Panc1 (cell line): ENCODE measurements at places on chromosomes 16 and 17. TPM values are rescaled to one million over a fixed set of nuclear protein-coding genes. Genes with fewer than 3 reads are reported as not detected.

HP gene
- 7.0 TPM for total RNA-seq

GRCh38 chr17:13084420-13084819 lies 66.6 kb upstream of the ELAC2 start:
- H3K27me3 ChIP-seq, result no peaks in the 10 kb centered on the region; the same call in 1 of the 2 replicates
- no peaks in the 10 kb centered on the region for H3K36me3 ChIP-seq
- H3K27ac ChIP-seq, result no peak overlapping the region

DNA sequence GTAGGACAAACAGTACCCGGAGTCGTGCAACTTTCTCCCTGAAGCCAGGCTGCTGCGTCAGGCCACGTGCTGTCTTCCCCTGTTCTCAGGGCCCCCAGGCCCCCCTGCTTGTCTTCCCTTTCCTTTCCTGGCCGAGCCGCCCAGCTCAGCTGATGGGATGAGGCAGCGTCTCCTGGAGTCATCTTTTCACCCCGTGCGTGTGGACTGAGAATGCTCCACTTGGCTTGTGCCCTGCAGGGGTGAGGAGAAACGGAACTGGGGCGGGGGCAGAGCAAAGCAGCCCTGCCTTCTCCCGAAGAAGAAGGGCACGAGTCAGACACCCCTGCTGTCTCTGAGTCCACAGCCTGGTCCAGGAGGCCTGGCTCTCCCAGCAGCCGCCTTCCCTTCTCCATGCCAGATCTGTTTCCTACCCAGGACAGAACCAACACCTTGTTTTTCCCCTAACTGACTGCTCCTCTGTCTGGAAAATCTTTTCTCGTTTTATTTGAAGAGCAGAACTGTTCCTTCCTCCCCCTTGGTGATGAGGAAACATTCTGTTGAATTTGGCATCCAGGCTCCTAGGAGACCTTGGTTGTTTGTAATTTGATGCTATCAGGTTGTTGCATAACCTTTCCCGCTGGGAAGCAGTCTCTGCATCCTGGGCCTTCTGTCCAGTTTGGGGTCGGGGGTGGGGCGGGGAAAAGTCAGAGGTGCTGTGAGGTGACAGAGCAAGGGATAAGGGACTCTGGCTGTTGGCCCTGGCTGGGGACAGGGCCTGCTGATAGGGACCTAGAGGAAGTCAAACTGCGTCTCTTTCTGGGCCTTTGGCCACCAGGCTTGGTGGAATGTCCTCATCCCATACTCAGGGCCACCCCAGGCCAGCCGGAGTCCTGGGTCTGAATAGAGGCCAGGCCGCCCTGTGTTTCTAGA lies 78.8 kb downstream of the WIPI1 start:
- no peak overlapping the region for H3K27ac ChIP-seq
- no peaks in the 10 kb centered on the region for H3K4me1 ChIP-seq
- H3K27me3 ChIP-seq, result no peaks in the 10 kb centered on the region
- no peaks in the 10 kb centered on the region for H3K36me3 ChIP-seq
- DNase-seq, result no peak
- no peak overlapping the region for H3K4me3 ChIP-seq

- H3K4me3 ChIP-seq, result no peak overlapping the region
- H3K36me3 ChIP-seq, result peaks cover 5% of the 10 kb centered on the region; the same call in 1 of the 2 replicates
- no peaks in the 10 kb centered on the region for H3K27me3 ChIP-seq
- no peaks in the 10 kb centered on the region for H3K4me1 ChIP-seq
- H3K27ac ChIP-seq, result no peak overlapping the region
Observed at GRCh38 chr17:4881761-4882555, 17.4 kb upstream of the C17orf107 start.

DNA sequence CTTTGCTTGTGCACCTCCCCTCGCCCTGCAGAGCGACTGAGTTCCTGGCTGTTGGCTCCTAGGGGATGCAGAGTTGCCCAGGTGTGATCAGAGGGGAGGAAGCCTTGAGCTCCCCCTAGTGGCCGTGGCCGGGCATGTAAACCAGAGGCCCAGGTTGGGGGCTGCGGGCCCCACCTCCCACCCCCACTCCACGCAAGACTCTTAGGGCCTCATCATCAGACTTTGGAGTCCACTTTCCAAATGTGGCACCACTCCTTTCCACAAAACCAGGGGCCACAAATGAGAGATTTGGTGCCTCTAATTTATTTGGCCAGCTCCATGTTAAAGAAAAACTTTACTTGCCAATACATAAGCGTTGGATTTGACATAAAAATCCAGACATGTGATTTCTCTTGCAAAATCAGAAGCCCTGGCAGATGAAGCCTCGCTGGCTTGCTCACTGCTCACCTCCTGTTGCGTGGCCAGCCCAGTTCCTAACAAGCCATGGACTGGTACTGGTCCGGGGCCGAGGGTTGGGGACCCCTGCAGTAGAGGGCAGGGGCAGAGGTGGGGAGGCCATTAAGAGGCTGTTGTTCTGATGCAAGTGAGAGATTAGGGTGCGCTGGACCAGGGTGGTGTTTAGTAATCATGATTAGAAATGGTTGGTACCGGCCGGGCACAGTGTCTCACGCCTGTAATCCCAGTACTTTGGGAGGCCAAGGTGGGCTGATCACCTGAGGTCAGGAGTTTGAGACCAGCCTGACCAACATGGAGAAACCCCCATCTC lies 28.7 kb upstream of the GAS7 start:
- no peaks in the 10 kb centered on the region for H3K36me3 ChIP-seq
- H3K27ac ChIP-seq, result no peak overlapping the region
- no peak overlapping the region for H3K4me3 ChIP-seq
- DNase-seq, result peak; percentile 25
- no peaks in the 10 kb centered on the region for H3K27me3 ChIP-seq
- no peaks in the 10 kb centered on the region for H3K4me1 ChIP-seq

GRCh38 chr16:53211253-53211652 lies 156.5 kb downstream of the CHD9 start:
- H3K27me3 ChIP-seq, result no peaks in the 10 kb centered on the region
- H3K27ac ChIP-seq, result no peak overlapping the region
- DNase-seq, result no peak
- no peaks in the 10 kb centered on the region; the same call in 1 of the 2 replicates for H3K4me1 ChIP-seq

- no peaks in the 10 kb centered on the region for H3K27me3 ChIP-seq
- no peaks in the 10 kb centered on the region for H3K4me1 ChIP-seq
- H3K27ac ChIP-seq, result no peak overlapping the region
- H3K36me3 ChIP-seq, result no peaks in the 10 kb centered on the region
- H3K4me3 ChIP-seq, result no peak overlapping the region
- no peak for DNase-seq
Observed at GRCh38 chr17:43702637-43703036, 40.9 kb upstream of the MEOX1 start.

- H3K27ac ChIP-seq, result no peak overlapping the region
- no peaks in the 10 kb centered on the region for H3K27me3 ChIP-seq
- H3K36me3 ChIP-seq, result peaks cover 5% of the 10 kb centered on the region
- no peak for DNase-seq
- no peaks in the 10 kb centered on the region for H3K4me1 ChIP-seq
- H3K4me3 ChIP-seq, result no peak overlapping the region
Observed at GRCh38 chr16:58730724-58731370, 3.3 kb downstream of the GOT2 start.

DNA sequence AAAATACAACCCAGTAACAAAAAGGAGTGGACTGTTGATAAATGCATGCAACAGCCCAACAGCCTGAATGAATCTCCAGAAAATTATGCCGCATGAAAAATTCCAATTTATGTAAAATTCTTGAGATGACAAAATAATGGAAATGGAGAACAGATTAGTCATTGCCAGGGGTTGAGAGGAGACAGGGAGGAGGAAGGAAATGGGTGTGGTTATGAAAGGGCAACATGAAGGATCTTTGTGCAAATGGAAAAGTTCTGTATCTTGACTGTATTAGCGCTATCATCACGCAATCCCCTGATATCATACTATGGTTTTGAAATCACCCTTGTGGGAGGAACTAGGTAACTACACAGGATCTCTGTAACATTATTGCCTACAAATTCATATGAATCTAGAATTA lies 1058.3 kb upstream of the RBFOX1 start:
- DNase-seq, result no peak
- peaks cover 5% of the 10 kb centered on the region; the same call in 1 of the 2 replicates for H3K27me3 ChIP-seq
- H3K4me1 ChIP-seq, result no peaks in the 10 kb centered on the region
- no peaks in the 10 kb centered on the region for H3K36me3 ChIP-seq
